HT1080 (cell line): ENCODE measurements at places on chromosomes 16 and 17. TPM values are rescaled to one million over a fixed set of nuclear protein-coding genes. Genes with fewer than 3 reads are reported as not detected.

- peak; percentile 20 for DNase-seq
These were observed 77.5 kb downstream of the CDK5R1 start for GRCh38 chr17:32564325-32564724.

DNA sequence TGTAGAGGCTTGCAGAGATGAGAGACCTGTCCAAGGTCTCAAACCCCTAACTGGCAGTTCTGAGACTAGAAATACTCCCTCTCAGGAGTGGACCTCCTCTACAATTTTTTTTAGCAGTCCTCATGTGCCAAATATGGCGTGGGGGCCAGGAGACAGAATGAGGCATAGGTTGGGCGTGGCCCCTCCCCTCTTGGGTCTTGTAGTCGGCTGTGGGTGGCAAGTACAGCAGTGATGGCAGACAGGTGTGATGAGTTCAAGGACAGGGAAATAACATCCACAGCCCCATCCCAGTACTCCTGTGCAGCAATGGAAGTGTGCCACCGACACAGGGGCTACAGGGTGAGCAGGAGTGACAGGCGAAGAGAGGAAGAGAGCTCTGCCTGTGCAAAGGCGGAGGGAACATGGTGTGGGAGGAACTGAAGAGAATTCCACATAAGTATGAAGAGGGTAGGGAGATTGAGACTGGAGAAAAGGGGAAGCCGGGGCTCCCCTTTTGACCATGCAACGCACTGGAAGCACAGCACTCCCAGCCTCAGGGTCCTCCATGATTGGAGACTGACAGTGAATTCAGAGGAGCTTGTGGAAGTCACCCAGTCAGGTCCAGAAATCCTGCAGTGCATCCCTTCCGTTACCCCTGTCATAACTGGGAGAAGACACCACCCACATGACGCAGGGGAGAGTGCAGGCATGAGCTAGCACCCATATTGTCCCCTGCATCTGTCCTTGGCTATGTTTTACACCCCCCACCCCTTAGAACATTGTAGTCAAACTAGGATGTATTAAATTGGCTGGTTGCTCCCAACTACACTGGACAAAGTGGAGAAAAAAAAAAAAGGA is 14.8 kb upstream of the CETP start:
- no peak for DNase-seq

DNA sequence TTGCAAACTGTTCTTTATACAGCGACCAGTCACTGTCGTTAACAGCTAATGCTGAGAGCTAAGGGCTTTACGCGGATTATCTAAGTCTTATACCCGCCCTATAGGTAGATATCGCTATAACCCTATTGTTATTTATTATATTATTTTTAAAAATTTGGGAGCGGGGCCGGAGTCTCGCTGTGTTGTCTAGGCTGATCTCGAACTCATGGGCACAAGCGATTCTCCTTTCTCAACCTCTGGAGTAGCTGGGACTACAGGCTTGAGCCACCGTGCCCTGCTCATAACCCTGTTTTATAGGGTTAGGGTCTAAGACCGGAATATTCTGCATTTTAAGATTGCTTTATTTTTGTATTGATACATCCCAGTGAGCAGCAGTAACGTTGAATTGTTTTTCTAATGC is 24.7 kb downstream of the DEF8 start:
- no peak for DNase-seq

GRCh38 chr16:57045694-57046381 is 46.5 kb upstream of the CPNE2 start:
- no peak for DNase-seq

- DNase-seq: no peak
These were observed 20.5 kb downstream of the C1QTNF1 start for GRCh38 chr17:79044462-79044861.

GRCh38 chr17:10099051-10099571 is 99.3 kb downstream of the GAS7 start:
- DNase-seq: no peak

- DNase-seq: no peak
These were observed 1.7 kb upstream of the TMEM256 start for GRCh38 chr17:7405350-7406234.

DNA sequence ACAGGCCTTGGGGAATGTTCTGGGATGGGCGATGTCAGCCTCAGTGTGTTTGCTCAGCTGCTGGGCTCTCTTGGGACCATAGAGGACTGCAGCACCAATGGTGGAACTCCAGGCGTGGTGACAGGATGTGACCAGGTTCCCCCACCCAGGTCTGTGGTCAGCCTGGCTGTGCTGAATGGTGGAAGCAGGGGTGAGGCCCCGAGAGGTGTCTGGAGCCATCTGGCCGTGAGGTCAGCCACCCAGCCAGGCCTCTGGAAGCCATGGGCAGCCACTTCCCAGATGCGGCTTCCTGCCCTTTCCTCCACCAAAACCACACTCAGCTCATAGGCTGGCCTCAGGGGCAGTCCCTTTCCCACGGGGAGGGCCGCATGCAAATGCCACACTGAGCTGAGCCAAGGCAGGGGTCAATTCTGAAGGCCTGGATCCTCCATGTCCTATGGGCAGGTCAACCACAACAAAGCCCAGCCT is 7.8 kb upstream of the MAPK7 start:
- peak; percentile 25 for DNase-seq

GRCh38 chr17:77859035-77859810 is 99.3 kb upstream of the TNRC6C start:
- DNase-seq: no peak

GRCh38 chr17:48502901-48503300 is 27.9 kb downstream of the HOXB1 start:
- no peak for DNase-seq

GRCh38 chr16:85419503-85420408 is 193.4 kb upstream of the GSE1 start:
- DNase-seq: no peak

The MRPL28 gene
- total RNA-seq: 206 and 251 TPM in 2 replicates

The NRN1L gene
- total RNA-seq: not detected in 2 replicates

The NTN3 gene
- not detected in 2 replicates for total RNA-seq

The SIRT7 gene
- 19.4 and 20.2 TPM in 2 replicates for total RNA-seq

The ITGAX gene
- total RNA-seq: 2.1 and 2.7 TPM in 2 replicates
